ENCODE measurements at places on chromosomes 1 and 21. TPM values are rescaled to one million over a fixed set of nuclear protein-coding genes. Genes with fewer than 3 reads are reported as not detected.

- DNase-seq, result no peak
Measured at GRCh38 chr1:218502383-218502782, 157.2 kb downstream of the TGFB2 start.

DNA sequence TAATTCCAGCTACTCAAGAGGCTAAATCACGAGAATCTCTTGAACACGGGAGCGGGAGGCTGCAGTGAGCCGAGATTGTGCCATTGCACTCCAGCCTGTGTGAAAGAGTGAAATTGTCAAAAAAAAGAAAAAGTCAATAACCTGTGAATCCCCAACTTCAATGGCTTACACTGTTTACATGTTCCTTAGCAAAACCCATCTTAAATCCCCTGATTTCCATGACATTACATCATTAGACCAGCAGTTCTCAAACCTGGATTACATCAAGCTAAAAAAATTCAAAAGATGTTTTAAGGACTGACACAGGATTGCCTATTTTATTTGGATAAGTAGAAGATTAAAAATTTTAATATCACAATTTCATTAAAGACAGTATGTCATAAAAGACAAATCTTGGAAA is 12.4 kb downstream of the GPBP1L1 start:
- DNase-seq, result no peak

The SPRR2A gene
- polyA plus RNA-seq, result not detected

GRCh38 chr1:234507626-234508387 is 28.8 kb upstream of the TARBP1 start:
- no peak for DNase-seq

DNA sequence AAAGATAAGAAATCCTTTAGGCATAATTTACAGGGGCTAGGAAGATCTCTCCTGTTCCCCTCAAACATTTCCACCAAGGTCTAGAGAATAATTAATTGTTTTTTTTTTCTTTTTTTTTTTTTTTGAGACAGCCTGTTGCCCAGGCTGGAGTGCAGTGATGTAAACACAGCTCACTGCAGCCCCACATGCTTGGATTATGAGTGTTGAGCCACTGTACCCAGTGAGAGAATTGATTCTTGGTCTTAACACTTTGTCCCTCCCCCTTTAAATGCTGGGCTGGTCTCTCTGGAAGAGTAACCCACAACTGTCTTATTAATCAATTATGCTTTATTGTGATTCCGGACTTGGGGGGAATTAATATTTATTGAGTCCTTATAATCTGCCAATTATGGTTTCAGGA is 33.4 kb downstream of the ATF3 start:
- no peak for DNase-seq

DNA sequence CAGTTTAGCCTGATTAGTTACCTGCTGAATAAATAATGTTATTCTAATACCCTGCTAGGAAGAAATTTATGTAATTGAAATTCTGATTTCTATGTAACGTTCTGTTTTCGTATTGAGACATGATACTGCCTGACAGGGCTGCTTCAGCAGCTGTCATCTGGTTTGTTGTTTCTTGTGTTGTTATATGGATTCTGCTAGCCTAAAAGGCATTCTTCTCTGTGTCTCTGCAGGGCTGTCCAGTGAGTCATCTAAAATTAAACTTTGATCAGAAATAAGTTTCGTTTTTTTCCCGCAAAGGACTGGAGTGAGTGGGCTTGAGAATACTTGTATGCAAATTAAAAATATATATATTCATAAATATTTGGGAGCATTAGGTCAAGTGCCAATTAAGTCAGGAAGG is 93.0 kb downstream of the DYRK1A start:
- no peak for DNase-seq

The WNT4 gene
- polyA plus RNA-seq, result 0.02 TPM

DNA sequence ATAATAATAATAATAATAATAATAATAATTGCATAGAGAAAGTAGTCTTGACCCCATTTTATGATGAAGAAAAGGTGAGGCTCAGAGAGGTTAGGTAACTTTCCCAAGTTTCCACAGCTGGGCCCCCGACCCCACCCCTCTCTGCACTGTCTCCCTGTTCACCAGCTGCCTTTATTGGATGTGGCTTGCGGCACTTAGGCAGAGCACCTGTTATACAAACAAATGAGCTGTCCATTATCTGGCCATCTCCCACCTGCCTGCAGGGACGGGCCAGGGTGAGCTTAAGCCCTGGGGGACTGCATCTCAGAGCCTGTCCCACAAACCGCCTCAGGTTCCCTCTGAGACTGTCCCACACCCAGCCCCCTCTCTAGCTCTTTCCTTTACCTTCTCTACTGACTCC is 10.1 kb upstream of the EFNA1 start:
- DNase-seq, result no peak

DNA sequence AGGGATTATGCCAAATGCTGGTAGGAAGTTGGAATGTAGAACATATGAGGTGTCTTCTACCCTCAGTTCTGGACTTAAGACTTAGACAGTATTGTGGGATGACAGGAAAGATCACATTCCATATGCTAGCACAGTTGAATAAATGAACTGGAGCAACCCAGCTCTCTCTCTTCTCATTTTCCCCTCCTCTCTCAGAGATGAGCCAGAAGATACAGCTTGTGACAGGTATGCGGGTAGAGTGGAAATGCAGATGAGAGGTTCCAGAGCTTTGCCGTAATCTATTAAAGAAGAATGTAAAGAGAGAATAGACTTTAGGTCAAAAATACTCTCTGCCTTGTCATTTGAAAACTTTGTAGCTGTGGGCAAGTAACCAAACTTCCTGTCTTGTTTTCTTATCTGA is 32.5 kb upstream of the HMCN1 start:
- no peak for DNase-seq

The MAGI3 gene
- polyA plus RNA-seq, result 1.9 TPM

Data from BJ (cell line).